ENCODE measurements at places on chromosomes 2 and 18.

GRCh38 chr2:207983641-207984042 is 41.7 kb downstream of the PLEKHM3 start:
- no peak for DNase-seq

- no peak for DNase-seq
Measured at GRCh38 chr2:46779447-46779941, 136.1 kb downstream of the MCFD2 start.

DNA sequence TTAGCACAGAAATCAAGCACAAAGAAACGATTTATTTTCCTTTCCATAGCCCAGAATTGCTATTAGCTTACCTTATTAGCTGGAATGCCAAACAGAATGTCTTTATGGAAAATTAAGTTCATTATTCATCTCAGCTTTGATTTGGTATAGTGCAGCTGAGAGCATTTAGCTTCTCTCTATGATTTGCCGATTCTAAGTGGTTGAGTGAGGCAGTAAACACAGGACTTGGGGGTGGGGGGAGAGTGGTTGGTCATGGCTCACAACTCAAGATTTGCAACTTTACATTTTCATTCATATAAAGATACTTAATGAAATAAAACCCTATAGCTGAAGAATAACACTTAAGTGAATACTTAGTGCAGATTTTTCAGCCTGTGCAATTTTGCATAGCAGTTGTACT is 395.2 kb downstream of the TGIF1 start:
- no peak for DNase-seq

GRCh38 chr2:148944536-148944935 is 69.5 kb downstream of the KIF5C start:
- no peak for DNase-seq

DNA sequence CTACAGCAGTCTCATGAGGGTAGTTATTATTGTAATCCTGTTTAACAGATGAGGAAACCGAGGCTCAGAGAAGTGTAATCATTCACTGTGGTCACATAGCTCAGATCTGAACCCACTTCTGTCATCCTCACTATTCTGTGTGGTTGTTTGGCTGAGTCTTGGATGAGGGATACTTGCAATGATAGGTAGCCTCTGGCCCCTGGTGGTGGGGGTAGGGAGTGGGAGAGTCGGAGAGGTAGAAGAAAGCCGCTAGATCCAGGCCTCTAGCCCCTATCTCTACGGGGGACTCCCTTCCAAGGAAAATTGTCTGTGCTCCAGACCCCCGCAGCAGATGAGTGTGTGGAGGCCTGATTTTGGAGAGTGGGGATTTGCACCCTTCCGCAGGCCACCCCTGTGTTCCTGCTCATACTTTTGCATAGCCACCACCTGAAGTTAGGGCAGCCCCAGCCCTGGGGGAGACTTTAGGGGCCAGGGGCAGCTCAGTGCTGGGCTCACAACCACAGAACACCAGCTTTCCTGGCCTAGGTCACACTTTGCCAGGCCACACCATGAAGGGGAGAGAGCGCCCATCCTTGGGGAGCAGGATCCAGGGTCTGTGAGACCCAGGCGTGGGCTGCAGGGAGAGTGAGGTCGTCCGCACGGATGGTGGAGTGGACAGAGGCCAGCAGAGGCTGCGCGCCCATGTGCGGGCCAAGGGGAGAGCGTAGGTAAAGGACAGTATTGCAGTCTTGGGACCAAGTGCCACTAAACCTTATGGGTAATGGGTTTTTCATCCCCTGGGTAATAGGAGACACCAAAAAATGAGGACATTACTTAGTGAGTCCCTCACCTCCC is 148.2 kb downstream of the GLI2 start:
- DNase-seq = no peak

DNA sequence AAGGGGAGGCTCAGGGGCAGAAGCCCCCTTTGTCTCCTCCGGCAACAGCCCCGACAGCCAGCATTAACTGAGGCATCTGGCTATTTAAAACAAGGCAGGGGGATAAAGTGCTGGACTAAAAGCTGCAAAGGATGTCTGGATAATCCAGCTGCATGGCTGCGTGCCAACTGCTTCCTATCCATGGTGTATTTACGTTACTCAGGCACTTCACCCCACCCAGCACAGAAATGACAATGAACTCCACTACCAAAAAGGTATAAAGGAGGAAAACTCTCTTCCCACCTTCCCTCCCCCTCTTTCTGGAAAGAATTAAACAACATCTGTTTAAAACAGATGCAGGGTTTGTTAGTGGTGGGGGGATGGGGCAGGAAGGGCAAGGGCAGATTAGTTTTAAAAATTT is 82.5 kb downstream of the SPRED2 start:
- DNase-seq = no peak

DNA sequence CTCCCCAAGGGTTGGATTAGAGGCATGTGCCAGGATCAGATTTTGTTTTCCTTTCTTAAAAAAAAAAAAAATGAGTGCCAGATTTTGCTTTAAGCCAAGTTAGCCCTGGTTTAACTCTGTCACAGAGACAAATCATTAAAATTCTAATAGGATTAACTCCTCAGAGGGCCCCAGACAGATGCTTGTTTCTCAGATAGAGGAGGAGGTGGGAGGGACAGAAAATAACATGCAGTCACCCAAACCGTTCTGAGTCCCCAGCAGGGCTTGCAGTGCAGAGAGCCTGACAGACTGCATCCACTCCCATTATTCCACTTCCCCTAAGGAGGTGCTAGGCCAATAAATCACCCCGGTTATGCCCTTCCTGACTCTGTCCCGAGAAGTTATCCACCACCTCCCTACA is 6.3 kb upstream of the PROKR1 start:
- DNase-seq = no peak

DNA sequence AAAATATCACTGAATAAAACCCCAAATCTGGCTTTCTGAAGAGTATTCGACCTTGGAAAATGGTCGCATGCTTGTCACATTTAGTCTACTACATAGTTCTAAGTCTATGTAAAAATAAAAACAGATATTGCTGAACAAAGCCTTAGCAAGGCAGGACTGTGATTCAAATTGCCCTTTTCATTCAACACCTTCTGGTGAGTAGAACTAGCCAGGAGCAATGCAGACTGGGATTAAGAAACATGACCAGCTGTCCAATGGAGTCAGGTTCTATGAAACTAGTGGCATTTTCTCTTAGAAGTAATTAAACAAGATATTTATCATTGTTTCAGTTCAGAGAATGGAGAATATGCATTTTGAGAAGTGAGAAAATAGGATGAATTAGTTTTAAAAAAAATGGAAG is 1260.5 kb upstream of the ACVR2A start:
- no peak for DNase-seq

- DNase-seq = no peak
Measured at GRCh38 chr18:47968006-47968676, 37.7 kb upstream of the SMAD2 start.

GRCh38 chr2:27810455-27810854 is 38.9 kb downstream of the MRPL33 start:
- DNase-seq = no peak

- no peak for DNase-seq
Measured at GRCh38 chr18:46310675-46311345, 206.6 kb downstream of the HAUS1 start.

DNA sequence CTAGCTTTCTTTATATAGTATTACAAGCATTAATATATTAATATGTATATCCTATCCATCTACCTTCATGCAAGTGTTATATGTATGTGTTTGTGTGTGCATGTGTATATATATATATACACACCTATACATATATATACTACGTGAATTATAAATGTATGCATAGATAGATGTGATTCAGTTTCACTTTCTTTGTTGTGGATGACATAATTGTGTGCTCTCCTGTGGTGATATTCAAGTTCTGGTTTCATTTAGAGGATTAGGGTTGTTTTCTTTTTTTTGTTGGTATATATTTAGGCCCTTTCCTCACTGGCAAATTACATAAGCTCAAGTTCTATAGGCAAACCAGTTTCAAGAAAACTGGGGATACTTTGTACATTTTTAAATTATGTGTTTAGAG is 225.7 kb upstream of the FANCL start:
- no peak for DNase-seq

DNA sequence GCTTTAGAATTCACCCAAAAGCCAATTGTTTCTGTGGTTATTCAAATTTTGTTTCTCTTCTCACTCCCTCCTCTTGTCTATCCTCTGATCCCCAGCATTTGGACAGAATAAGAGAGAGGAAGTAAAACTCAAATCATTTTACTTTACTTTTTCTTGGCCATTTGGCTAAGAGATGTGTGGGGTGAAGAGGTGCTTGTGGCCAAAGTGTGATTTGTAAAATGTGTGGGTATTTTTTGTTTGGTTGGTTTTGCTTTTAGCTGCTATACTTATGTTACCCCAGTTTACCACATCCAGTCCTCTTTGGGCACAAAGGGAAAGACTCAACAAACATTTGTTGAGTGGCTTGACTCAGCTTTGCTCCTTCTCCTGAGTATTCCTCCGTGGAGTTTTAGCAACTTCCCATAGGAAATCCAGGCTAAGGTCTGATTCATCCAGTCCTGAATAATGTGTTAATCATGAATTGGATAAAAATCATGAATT is 109.1 kb upstream of the CYP1B1 start:
- DNase-seq = no peak

DNA sequence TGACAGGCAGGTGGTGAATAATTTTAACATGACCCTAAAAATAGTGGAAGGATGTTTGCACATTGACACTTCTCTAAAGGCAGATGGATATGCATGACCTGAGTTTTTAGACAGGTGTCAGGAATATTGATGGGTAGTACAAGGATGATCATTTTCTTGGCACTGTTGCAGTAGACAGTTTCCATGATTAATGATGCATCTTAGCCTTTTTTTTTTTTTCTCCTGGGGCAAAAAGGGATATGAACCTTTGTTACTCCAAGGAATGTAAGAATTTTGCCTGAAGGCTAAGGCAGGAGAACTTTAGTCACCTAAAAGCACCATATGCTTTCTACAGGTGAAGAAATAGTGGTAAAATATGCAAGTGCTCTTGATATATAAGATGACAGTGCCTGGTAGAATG is 136.3 kb upstream of the CAVIN2 start:
- DNase-seq = no peak

DNA sequence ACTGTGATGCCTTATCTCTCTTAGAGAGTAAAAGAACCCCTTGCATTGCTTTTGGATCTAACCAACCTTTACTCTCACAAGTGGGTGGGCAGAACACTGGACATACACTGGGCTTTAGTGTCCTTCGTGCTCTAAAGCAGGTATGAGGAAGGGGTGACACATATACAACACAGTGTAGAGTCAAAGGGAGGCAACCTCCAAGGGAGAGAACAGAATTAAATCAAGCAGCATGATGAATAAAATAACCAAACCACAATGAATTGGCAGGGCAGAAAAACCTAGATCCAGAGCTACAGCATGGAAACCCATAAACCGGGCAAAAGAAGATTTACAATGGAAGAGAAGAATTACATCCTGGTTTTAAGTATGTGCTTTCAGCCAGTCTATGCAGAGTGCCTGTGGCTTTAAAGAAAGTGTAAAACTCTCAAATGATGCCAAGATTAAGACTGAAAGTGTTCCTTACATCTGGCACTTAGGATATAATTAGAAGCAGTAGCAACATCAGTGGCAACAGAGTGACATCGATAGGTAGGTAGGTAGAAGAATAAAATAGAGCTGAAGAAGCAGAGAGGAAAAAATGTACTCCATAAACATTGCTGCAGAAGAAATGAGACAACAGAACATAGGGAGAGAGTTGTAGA is 191.7 kb upstream of the ZC3H15 start:
- no peak for DNase-seq

DNA sequence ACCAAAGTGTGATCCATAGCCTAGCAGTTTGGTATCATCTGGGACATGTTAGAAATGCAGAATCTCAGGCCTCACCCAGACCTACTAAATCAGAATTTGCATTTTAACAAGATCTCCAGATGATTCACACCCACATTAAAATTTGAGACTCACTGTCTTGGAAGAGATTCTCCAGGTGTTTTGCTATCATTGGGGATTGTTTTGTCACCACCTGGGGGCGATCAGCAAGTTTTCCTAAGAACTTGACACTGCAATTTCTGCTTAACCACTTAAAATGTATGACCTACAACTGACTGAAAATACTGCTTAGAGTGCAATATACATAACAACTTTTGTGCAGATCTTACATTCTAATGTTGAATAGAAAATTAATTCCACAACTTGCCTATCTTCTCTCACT is 18.9 kb upstream of the ITGA4 start:
- no peak for DNase-seq

DNA sequence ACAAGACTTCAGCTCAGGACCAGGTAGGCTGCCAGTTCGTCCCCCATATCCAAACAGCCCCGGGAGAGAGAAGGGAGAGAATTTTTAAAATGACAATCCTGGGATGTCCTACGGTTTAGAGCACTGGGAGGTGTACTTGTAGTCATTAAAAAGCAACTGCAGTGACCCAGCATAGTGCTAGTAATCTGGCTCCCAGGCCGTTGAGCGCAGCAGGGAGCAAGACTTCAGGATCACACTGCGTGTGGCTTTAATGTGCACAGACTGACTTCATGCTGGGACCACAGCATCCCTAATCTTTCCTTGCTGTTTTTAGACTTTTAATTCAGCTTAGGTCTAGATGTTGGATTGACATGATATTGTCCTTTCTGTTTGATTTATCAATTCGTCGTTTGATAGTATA is 219.3 kb upstream of the FOSL2 start:
- DNase-seq = no peak

DNA sequence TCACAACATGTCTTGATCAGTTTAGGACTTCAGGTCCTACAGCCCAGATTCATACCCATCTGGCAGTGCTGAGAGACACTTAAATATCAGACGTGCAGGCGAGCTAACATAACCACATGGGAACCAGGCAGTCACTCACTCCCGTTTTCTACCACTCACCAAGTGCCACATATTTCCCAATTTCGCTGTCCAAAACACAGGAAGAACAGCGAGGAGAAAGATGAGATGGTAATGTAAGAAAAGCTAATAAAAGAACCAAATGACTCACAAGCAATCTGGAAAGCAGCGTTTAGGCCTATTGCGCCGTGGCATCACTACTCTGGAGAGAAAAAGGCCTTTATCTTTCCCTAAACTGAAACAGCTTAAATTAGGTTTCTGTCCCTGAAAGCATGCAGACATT is 647.8 kb upstream of the SLC39A10 start:
- DNase-seq = no peak

DNA sequence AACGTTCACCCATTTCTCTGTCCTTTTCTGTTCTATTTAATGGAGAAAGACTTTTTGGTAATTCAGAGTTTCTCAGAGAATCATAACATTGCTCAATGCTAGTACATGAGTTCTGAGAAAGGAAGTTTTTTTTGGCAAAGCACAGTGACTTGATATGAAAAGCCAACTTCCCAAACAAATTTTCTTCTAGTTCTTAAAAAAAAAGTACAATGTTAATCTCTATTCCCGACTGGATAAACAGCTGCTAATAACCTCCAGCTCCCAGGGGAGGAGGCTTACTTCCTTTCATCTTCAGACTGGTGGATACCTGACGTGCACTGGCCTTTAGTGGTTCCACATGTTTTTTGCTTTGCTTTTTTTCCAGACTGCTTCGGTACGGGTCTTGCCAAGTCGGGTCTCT is 284.6 kb upstream of the CCDC68 start:
- no peak for DNase-seq

- DNase-seq = no peak
Measured at GRCh38 chr2:16840496-16841172, 175.0 kb upstream of the CYRIA start.
